ENCODE measurements at places on chromosomes 16 and 17.

- no peak for DNase-seq
These were observed 7.6 kb downstream of the SNRNP25 start for GRCh38 chr16:60929-61878.

- no peak for DNase-seq
These were observed 17.0 kb upstream of the APRT start for GRCh38 chr16:88828711-88829110.

GRCh38 chr17:20300436-20300934 is 166.9 kb downstream of the LGALS9B start:
- no peak for DNase-seq

GRCh38 chr17:27938241-27938640 is 45.1 kb upstream of the LYRM9 start:
- no peak for DNase-seq

- DNase-seq = no peak
These were observed 30.4 kb upstream of the NFAT5 start for GRCh38 chr16:69535123-69536050.

DNA sequence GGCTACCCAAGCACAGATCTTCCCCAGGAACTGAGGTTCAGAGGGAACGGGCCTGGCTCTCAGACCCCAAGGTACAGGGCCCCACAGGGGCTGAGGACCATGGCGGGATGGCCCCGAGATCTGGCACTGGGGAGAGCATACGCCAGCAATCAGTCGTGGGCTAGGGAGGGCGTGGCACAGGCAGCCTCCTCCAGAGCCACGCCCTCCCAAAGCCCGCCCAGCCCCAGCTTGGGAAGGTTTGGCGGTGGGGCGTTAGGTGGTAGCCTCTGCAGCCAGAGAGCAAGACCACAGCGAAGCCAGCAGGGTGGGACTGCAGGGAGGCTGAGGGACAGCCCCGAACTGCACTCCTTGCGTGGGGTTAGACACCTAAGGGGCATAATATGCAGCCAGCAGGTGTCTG is 11.6 kb downstream of the WNT9B start:
- no peak for DNase-seq

DNA sequence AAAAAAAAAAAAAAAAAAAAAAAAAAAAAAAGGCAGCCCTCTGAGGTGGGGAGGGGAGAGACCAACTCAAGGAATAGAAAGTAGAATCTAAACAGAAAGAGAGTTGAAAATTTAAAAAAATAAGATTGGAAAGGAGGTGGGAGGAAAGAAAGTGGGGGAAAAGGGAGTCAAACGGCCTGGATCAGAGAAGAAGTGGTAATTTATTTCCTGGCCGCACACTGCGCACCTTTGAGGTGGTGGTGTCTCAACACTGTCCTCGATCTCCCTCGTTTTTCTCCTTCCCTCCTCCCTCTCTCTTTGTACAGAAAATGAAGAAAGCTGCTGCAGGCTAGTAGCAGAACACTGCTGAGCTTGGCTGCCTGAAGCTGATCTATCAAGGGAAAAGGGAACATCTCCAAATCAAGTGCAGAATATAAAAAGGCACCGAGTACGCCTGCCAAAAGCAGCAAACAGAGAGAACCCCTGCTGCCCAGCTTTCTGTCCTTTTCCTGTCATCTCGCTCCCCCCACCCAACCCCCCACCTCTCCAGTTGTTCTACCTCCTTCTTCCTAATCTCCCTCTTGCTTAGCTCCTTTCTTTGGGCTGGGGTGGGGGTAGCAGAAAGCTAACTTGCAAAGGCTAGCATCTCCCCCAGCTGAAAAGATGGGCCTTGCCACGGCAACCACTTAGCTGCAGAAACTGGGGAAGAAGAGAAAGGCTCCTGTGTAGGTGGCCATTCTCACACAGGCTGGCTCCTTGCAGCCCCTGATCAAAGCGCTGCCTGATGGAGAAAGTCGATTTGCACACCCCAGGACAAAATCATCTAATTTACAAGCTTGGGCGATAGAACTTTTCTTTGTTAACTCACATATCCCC is 22.5 kb downstream of the AXIN2 start:
- no peak for DNase-seq

DNA sequence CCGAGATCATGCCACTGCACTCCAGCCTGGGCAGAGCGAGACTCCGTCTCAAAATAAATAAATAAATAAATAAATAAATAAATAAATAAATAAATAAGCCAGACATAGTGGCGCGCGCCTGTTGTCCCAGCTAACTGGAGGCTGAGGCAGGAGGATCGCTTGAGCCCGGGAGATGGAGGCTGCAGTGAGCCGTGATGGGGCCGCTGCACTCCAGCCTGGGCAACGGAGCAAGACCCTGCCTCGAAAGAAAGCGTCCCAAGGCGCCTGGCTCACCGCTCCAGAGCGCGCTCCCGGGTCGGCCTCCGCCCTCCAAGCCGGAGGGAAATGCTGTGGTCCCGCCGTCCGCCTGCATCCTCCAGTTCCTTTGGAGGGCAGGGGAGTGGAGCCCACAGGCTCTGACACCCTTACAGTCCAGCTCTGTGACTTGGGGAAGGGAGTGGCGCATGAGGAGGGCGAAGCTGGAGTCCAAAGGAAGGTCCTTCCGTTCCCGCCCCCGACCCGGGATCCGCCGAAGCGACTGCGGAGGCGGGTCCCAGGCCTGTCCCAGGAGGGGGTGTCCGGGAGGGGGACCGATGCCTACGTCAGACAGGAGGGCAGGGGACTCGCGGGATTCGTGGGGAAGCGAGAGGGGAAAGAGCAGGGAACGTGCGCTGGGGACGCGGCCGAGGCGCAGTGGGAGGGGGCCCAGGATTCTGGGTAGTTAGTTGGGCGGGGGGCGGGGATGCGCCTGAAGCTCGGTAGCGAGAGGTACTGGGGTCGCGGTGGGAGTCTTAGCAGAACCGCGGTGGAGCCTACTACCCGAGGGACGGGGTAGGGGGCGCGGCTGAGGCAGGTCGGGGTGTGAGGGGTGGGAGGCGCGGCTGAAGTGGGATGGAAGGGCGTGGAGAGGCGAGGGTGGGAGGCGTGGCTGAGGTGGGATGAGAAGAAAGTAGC is 8.4 kb upstream of the TRPV2 start:
- no peak for DNase-seq

DNA sequence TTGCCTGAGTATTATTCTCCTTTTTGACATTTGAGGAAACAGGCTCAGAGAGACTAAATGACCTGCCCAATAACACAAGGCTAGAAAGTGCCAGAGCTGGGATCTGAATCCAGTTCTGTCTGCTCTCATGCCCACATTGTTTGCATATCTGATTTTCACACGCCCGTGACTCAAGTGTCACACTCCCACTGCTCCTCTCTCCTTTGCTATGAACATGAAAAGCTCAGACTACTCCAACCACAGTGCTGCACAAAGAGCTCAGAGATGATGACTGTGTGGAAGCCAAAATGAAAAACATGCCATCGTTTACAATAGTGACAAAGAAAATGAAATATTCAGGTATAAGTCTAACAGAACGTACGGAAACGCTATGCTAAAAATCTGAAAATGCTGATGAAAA is 107.9 kb downstream of the SMG6 start:
- no peak for DNase-seq

DNA sequence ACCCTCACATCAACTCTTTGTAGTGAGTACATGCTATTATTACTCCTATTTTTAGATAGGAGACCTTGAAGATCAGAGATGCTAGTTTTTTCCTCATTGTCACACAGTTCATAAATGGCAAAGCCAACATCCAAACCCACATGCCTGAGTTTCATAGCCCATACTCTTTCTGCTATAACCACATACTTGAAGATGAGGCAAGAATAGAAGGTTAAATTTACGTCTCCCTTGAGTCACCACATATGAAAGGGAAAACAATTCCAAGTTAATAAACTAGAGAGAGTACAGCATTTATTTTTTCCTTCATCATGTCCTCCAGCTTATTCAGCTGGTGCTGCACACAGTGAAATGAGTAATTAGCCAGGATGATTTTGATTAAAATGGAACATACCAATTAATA is 23.7 kb downstream of the NUDT7 start:
- DNase-seq = no peak

GRCh38 chr17:57485916-57486881 is 229.9 kb downstream of the MSI2 start:
- no peak for DNase-seq

DNA sequence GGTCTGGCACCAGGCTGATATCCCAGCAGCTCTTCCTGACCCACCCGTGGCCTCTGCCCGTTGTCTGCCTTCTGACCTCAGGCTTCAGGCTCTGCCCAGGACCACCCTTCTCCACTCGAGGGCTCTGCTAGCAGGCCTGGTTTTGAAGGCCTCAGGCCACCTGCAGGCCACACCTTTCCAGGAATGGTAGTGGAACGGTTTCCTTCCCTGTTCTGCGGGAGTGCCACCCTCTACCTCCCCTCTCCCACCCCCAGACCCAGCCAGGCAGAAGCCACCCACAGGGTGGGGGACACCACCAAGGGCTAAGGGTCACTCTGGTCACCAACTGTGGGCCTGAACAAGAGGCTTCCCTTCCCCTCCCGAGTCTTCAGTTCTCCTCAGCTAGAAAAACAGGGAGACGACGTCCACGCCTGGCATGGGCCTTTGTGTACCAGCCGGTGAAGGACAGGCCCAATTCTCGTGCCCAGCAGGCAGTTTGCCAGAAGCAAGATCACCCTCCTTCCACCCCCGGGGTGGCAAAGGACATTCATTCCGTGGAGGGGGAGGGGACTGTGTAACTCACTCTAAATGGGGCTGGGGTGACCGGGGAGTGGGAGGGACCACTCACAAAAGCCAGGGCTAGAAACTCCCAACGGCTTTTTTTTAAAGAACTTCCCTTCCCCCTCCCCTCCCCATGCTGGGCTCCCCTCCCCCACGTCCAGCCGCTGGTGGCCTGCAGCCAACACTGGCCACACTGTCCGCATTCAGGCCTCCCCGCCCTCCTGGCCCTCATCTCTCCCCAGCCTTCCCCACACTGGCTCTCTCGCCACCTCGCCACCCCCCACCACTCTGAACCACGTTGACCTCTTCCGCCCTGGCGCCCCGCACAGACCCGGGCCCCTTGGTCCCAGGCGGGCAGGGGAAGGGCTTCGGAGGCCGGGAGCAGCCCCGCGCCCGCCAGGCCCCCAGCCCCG is 7.7 kb downstream of the CBX4 start:
- DNase-seq = no peak

- no peak for DNase-seq
These were observed 196.6 kb downstream of the HS3ST3A1 start for GRCh38 chr17:13405080-13405479.

GRCh38 chr17:79937391-79938335 is 98.0 kb downstream of the TBC1D16 start:
- DNase-seq = no peak

GRCh38 chr16:85554889-85555718 is 58.0 kb upstream of the GSE1 start:
- DNase-seq = peak; percentile 73

DNA sequence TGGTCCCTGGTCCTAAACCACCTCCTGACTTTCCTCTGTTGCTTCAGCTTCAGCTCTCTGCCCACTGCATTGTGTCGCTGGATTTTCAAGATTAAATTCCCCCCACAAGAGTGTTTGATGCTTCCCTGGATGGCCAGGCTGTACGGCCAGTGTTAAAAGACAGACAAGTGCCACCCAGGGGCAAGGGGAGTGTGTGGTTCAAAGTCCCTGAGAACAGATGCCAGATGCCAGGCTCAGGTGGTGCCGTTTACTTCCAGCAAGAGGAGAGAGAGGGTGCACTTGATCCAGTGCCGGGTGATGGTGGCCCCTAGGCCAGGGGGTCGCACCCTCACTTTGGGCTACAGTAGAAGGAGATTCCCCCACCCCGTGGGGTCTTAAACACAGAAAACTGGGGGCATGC is 109.2 kb downstream of the RPTOR start:
- no peak for DNase-seq

DNA sequence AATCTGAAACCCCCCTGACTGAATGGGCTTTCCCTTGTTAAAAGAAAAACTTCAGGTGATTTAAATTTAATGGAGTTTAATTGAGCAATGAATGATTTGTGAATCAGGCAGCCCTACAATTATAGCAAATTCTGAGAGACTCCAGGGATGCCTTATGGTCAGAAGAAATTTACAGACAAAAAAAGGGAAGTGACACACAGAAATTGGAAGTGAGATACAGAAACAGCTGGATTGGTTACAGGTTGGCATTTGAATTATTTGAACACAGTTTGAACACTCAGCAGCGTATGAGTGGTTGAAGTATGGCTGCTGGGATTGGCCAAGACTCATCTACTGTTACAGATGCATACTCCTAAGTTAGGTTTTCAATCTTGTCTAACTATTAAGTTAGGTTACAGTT is 19.0 kb upstream of the CPHXL start:
- DNase-seq = no peak

DNA sequence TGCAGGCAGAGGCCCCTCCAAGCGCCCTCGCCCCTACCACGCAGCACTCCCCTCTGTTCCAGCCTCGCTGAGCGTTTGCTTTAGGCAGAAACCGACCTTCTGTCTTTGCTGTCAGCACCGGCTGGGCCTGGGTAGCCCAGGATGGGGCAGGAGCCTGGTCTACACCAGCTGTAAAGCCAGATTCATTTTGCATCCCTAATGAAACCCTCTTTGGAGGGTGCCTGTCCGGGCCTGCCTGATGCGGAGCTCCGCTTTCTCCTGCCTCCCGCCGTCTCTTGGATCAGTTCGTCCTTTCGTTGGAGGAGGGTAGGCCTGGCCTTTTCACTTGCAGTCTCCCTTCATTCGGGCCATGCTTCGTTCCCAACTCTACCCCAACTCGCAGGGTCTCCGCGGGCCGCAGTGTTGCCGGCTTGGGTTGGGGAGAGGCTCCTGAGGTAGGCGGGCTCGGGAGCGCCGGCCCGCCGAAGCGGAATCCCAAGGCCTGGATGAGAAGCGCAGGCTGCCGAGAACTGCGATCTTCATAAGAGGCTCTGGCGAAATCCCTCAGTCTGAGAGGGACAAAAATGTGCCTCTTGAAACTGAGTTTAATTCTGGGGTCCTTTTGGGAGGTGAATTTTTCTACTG is 4.8 kb upstream of the HOXB8 start:
- DNase-seq = no peak

DNA sequence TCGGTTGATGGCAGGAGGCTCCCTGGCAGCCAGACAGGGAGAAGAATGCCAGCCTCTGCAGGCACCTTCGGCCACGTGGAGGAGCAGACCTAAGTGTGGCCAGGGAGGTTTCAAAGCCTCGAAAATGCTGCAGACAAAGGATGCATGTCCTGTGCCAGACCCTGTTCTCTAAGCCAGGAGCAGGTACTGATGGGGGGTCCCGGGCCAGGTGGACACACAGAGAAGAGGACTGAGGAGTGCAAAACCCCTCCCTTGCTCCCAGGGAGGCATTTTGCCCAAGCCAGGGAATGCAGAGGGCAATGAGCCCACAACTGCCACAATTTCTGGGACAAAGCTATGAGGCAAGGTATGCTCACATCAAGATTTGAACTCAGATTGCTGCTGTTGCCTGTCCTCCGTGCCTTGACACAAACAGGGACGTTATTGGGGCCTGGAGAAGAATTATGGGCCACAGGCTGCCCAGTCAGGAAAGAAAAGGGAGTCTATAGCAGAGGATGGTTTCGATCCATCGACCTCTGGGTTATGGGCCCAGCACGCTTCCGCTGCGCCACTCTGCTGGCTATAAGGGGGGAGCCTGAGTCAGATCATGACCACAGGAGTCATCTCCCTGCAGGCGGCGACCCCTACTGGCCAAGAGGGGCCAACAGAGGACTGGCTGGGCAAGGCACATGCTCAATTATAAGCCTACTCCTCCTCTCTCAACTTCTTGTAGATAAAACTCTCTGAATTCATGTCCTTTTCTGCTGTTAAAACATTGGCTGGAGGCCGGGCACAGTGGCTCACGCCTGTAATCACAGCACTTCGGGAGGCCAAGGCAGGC is 25.1 kb upstream of the FOXK2 start:
- peak; percentile 90 for DNase-seq

Data from CD4-positive, alpha-beta T cell treated with Interleukin-1 beta for 1 hour (primary cell).